ENCODE measurements at places on chromosomes 6 and 20.

DNA sequence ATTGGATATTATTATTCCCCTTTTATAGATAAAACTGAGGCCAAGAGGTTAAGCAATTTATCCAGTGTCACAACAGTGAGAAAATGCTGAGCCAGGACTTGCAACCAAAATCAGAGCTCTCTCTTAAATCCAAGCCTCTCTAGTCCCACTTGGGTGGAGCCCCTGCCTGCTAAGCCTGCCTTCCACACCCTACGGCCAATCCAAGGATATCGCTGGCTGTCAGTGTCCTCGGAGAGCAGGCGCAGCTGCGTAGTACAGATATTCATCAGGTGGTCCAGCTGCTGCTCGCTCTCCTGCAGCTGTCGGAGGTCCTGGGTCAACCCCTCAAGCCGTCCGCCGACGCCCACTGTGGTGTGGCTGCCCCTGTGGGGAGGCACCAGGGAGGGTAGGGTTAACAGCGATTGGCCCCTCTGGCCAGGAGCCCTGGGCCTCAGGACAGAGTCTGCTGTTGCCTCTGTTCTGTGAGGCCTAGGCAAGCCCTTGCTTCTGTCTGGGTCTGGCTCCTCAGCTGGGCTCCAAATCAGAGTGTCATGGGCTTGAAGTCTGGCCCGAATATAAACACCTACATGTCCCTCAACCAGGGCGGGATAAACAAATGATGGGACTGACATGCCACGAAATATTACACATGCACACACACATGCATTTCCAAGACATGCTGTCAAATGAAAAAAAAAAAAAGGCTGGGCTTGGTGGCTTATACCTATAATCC, 3.9 kb upstream of the NECAB3 start:
- no peak for DNase-seq

GRCh38 chr6:8809662-8810061, 374.3 kb upstream of the SLC35B3 start:
- DNase-seq: no peak

DNA sequence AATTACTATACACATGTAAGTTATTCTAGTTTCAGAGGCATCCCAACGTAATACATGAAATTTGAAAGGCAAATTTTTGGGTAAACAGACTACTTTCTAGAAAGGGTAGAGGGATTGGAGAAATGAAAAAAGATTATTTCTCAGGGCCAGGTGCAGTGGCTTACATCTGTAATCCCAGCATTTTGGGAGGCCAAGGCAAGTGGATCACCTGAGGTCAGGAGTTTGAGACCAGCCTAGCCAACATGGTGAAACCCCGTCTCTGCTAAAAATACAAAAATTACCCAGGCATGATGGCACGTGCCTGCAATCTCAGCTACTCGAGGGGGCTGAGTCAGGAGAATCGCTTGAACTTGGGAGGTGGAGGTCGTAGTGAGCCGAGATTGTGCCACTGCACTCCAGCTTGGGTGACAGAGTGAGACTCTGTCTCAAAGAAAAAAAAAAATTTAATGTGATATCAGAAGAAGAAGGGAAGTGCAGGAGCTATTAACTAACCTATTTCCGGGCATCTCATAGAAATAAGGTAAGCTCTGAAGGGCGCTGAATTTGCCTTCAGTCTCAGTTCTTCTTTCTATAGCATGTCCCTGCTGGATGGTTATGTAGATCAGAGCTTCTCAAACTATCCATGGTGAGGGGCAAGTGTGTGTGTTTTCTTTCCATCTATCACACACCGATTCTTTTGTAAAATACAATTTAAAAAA, 100.3 kb upstream of the MTHFD1L start:
- DNase-seq: no peak

DNA sequence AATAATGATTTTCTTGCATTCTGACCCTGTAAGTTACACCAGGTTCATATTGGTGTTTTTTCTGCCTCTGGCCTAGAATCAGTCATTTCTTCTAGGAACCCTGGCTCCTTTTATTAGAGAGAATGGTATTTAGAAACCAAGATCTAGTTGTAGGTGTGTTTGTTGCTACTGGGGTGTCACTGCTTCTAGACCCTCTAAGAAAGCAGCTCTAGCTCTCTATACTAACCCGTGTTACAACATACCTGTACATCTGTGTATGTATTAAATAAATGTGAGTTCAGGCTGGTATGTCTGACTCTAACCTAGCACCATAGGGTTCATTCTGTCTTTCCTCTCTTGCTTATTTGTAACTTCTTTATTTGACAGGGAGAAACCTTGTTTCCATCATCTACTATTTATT, 16.8 kb downstream of the SENP6 start:
- no peak for DNase-seq

DNA sequence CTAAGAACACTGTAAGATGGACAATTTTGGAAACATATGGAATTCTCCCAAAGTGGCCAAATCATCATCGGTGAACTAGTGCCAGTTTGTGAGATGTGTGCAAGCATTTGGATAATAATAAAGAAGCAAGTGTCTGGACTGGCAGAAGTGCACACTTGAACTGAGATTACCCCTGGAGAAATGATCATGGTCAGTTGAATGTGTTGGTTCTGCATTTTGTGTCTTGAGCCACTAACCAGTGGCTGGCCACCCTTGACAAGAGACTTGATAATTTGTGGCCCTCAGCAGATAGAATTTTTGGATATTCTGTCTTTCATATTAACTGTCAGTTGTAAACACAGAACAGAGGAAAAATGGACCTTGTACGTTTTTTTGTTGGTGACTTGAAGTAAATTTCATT, 37.4 kb downstream of the CITED2 start:
- DNase-seq: no peak

- DNase-seq: no peak
These were observed 248.0 kb downstream of the CDH26 start for GRCh38 chr20:60206259-60206658.

DNA sequence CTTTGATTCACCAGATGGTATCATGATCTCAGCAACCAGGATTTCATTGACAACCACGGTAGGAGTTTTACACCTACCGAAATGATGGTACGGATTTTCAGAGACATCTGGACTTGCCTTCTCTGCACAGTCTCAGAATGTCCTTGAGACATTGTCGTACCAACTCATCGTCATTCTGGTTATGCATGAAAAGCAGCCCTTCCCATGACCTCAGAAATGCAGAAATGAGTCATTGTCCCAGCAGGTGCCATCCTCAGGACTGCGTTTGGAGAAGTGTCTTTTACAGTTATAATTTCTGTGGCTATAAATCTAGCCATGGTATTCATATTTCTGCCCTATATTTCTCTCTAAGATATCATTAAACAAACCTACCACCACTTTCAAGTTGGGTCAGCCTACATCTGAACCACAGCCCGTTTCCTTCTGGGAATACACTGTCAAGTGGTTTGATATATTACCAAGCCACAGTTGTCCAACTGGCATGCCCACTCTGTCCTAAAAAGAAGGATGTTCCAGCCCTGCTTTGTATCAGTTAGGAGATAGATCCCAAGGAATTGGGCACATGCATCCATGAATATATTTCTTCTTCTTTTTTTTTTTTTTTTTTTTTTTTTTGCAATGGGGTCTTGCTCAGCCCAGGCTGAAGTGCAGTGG, 7.5 kb upstream of the BFSP1 start:
- DNase-seq: no peak

DNA sequence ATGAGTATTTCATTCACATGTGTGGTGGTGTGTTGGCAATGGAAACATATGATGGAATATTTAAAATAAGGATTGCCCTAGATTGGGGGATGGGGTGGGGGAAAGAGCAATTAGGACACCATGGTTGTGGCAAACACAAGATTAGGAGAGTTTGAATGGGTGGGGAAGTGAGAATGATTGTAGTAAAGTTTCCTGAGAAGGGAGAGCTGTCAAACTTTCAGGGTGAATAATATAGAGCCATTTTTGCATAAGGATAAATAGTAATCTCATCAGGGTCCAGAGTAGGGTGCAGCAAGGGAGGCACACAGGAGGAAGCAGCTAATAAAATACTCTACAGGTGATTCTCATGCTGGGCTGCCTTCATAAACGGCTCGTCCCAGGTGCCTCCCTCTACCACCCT, 294.9 kb upstream of the MARCKS start:
- DNase-seq: no peak

DNA sequence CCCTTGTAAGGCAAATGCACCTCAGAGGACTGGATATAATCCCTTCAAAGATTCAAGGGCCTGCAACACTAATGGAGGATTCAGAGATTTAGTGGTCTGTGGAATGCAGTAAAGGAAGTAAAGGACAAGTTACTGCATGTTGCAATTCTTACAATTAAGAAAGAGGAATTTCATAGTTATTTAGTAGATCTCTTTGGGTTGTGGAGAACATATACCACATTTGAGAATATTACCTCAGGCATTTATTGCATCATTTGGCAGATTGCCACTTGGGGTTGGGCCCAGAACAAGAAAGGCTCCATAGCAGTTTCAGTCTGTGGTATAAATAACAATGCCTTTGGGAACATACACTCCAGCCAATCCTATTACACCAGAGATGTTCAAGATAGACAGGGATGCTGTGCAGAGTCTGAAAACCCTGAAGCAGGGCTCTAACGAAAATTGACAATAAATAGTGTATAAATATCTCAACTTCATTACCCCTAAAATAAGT, 20.9 kb upstream of the EPM2A start:
- no peak for DNase-seq

GRCh38 chr6:167762259-167762962, 64.3 kb upstream of the AFDN start:
- DNase-seq: no peak

GRCh38 chr6:27601668-27602254, 128.9 kb upstream of the ZNF184 start:
- DNase-seq: no peak

DNA sequence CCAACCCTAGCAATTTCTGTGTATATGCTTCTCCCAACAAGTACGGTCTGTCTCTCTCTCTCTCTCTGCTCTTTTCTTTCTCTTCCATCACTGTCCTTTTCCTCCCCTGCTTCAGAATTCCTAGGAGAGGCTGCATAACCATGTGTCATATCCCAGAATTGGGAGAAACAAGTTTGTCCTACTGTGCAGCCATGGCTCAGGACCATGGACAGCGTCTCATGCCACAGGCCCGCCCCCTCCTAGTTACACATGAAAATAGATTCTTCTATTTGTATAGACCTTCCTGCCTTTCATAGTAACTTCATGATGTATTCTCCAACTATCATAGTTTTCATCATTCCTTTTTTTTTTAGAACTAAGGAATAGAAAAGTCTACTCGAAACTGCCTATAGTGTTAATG, 98.0 kb downstream of the FNDC1 start:
- DNase-seq: no peak

GRCh38 chr6:107361753-107362604, 97.4 kb downstream of the PDSS2 start:
- no peak for DNase-seq

GRCh38 chr6:114195027-114195365, 147.8 kb downstream of the HS3ST5 start:
- no peak for DNase-seq

GRCh38 chr6:105250533-105250932, 70.7 kb upstream of the POPDC3 start:
- no peak for DNase-seq

DNA sequence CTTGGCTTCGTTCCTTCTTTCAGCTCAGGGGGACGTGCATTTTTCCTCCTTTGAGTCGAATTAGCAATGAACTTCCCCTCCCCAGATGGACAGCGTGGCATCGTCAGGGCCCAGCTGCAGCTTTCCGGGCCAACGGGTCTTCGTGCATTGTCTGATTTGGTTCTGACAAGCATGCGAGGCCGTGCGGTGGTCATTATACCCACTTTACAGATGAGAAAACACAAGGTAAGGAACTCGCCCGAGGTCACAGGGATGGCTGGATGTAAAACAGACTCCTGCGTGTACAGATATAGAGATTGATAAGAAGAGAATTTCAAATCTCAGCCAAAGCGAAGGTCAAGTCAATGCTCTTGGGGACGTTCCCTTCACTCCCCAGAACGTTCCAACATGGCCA, 187.6 kb upstream of the SULF2 start:
- DNase-seq: no peak

DNA sequence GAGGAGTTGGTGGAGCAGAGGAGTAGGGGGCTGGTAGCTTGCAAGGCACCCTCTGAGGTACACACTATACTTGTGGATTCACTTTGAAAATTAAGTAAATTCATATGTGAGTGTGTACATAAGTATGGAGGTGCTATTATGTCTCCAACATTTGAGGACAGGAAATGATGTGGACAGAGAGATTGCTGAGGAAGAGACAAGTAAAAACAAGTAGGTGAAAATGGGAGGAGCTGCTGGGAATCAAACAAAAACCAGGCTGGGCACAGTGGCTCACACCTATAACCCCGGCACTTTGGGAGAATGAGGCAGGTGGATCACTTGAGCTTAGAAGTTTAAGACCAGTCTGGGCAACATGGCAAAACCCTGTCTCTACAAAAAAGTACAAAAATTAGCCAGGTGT, 69.2 kb upstream of the LYRM2 start:
- DNase-seq: no peak

DNA sequence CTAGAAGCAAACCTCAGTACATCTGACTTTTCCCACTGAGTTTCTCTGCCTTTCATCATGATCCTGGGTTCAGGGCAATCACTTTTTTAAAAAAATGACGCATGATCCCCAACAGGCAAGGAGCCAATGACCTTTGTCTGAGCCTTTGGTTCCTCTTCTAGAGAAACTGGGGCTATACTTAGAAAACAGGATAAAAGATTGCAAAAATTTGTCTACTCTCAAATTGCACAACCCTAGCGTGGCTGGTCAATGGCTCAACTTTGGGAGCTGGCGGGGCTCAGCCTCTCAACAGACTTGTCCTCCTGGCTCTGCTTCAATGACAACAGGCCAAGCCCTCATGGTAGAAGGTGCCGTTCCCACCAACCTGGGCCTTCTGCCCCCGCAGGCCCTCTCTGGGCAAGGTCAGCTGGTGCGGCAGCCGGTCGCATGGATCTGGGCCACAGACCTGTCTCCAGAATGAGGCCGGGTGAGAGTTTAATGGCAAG, 48.7 kb downstream of the PDYN start:
- no peak for DNase-seq

- DNase-seq: no peak
These were observed 136.2 kb upstream of the TAB2 start for GRCh38 chr6:149181304-149181703.

DNA sequence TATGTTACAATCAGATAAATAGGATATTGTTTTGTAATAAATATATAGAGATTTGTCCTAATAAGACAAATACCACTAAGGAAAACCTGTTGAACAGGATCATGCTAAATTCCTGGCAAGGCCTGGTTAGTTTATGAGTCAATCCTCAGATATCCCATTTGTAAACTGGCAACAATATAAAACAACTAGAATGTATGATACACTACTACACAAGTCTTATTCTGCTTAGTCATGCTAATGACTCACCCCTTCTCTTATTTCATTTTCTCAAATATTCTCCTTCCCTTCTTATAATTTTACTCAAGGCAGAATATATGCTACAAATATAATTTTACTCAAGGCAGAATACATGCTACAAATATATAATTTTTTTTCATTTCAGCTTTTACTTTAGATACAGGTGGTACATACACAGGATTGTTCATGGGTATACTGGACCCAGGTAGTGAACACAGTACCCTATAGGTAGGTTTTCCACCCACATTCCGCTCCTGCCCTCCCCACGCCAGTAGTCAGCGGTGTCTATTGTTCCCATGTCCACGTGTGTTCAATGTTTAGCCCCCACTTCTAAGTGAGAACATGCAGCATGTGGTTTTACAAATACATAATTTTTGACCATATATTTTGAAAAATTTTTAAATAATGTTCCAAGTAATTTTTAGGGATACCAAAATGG, 6.3 kb downstream of the OSER1 start:
- DNase-seq: no peak

Data from activated naive CD4-positive, alpha-beta T cell (primary cell).